Osteoblast (primary cell): ENCODE measurements at places on chromosomes 3 and 15. TPM values are rescaled to one million over a fixed set of nuclear protein-coding genes. Genes with fewer than 3 reads are reported as not detected.
A peak's percentile ranks its signal among the peaks of the same experiment; 100 is the strongest.

CHRM5 gene
- under 0.01 TPM in 2 replicates for total RNA-seq

PLSCR5 gene
- not detected in 2 replicates for total RNA-seq

TEX55 gene
- not detected in 2 replicates for total RNA-seq

TRA2B gene
- total RNA-seq: 95.2 and 111 TPM in 2 replicates

DNA sequence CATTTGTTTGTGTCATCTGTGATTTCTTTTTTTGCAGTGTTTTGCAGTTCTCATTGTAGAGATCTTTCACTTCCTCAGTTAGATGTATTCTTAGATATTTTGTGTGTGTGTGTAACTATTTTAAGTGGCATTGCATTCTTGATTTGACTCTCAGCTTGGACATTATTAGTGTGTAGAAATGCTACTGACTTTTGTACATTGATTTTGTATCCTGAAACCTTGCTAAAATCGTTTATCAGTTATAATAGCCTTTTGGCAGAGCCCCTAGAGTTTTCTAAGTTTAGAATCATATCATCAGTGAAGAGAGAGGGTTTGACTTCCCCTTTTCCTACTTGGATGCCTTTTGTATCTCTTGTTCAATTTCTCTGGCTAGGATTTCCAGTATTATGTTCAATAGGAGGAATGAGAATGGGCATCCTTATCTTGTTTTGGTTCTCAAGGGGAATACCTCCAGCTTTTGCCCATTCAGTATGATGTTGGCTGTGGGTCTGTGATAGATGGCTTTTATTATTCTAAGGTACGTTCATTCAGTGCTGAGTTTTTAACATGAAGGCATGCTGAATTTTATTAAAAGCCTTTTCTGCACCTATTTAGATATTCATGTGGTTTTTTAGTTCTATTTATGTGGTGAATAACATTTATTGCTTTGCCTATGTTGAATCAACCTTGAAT, 211.7 kb downstream of the MBNL1 start:
- no peak for DNase-seq
- H3K36me3 ChIP-seq: no peaks in the 10 kb centered on the region
- H3K27me3 ChIP-seq: no peaks in the 10 kb centered on the region

- H3K36me3 ChIP-seq: no peaks in the 10 kb centered on the region
- no peak overlapping the region for H3K27ac ChIP-seq
- H3K4me1 ChIP-seq: no peaks in the 10 kb centered on the region
- no peak for DNase-seq
Observed at GRCh38 chr15:65192016-65192415, 6.9 kb upstream of the CLPX start.

DNA sequence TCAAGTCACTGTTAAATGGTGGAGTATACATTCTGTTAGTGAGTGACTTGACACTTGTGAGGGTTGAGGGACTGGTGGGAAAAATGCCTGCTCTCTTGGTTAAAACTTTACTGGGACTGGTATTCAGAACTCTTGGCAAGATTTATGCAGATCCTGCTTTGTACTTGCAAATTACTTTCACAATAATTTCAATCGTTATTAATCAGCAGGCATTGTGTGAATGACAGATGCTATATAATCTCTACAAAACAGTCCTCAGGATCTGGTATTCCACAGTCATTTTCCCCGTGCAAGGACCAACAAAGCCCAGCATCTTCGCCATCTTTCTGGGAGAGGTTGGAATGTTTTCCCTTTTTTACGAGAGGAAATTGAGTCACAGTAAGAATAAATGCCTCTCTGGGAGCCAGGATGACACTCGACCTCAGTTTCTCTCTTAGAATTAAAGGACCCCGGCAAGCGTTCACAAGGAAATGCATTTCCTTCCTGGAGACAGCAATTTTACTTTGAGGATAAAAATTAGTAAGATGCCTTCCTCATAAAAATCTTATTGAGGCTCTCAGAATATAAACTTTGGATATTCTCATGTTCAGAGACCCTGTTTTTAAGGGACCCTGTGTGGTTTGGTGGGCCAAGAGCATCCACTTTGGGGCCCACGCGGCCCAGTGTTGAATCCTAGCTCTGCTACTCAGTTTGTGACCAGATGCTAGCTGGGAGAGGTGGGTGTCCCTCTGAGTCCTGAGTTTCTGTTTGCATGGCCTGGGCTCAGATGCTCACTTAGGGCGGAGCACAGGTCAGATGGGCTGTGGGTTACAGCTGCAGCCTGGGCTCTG, 45.3 kb upstream of the PLCL2 start:
- H3K4me3 ChIP-seq: no peak overlapping the region
- H3K36me3 ChIP-seq: no peaks in the 10 kb centered on the region
- no peaks in the 10 kb centered on the region for H3K4me1 ChIP-seq
- DNase-seq: no peak
- no peaks in the 10 kb centered on the region for H3K27me3 ChIP-seq

- no peaks in the 10 kb centered on the region for H3K27me3 ChIP-seq
- H3K36me3 ChIP-seq: peaks cover 20% of the 10 kb centered on the region
- H3K4me3 ChIP-seq: peak overlapping the region; percentile 84
- peaks cover 12% of the 10 kb centered on the region for H3K4me1 ChIP-seq
- peak overlapping the region; percentile 71 for H3K27ac ChIP-seq
Observed at GRCh38 chr15:23038726-23039142, 635 bp downstream of the TUBGCP5 start.

DNA sequence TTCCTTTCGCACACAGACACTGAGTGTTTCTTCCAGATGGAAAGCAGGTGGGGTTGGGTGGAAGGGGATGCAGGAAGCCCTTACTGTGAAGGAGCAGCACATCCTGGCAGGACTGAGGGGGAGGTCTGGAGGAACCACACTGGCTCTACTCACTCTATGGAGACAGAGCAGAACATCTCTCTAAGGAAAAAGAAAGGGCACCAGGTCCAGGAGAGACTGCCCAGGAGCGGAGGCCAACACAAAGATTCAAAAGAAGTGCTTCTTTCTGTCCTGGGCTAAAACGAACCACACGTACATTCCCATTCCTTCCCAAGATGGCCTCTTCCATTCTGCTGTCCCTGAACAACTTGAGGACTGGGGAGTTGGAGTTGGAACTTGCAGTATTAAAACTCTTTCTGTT, 13.8 kb upstream of the VIPR1 start:
- no peaks in the 10 kb centered on the region for H3K36me3 ChIP-seq
- H3K4me3 ChIP-seq: no peak overlapping the region
- no peaks in the 10 kb centered on the region for H3K27me3 ChIP-seq
- H3K27ac ChIP-seq: no peak overlapping the region

GRCh38 chr15:38707802-38708671, 143.4 kb upstream of the RASGRP1 start:
- no peaks in the 10 kb centered on the region for H3K27me3 ChIP-seq
- no peak overlapping the region for H3K4me3 ChIP-seq
- H3K27ac ChIP-seq: peak overlapping the region; percentile 62

DNA sequence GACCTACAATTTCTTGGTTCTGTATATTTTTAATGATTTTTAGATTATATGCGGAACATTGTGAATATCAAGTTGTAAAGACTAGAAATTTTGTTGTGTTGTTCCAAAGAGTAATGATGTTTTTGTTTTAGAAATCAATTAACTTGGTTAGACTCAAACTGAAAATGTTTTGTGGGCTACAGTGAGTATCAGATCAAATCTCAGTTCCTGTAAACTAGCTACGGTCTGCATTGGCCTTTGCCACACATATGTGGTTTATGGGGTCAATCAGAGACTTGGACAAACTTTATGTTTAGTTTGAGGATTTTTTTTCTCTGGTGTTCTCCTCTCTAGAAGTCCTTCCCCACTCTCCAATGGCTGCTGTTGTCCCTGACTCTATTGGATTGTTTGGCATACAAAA, 308.0 kb upstream of the THRB start:
- no peak for DNase-seq
- H3K27me3 ChIP-seq: no peaks in the 10 kb centered on the region
- no peaks in the 10 kb centered on the region for H3K4me1 ChIP-seq
- no peaks in the 10 kb centered on the region for H3K36me3 ChIP-seq
- H3K27ac ChIP-seq: no peak overlapping the region

DNA sequence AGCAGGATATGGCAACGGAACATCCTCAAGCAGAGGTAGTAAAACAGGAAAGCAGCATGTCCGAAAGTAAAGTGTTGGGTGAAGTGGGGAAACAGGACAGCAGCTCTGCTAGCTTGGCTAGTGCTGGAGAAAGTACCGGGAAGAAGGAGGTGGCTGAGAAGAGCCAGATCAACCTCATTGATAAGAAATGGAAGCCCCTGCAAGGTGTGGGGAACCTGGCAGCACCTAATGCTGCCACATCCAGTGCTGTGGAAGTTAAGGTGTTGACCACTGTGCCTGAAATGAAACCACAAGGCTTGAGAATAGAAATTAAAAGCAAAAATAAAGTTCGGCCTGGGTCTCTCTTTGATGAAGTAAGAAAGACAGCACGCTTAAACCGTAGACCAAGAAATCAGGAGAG, 14.3 kb upstream of the ZBTB47 start:
- no peak overlapping the region for H3K4me3 ChIP-seq
- H3K27ac ChIP-seq: peak overlapping the region; percentile 9
- H3K36me3 ChIP-seq: peaks cover 95% of the 10 kb centered on the region

GRCh38 chr3:182999767-183000166, 19.4 kb upstream of the DCUN1D1 start:
- no peak for DNase-seq
- no peaks in the 10 kb centered on the region for H3K36me3 ChIP-seq
- no peak overlapping the region for H3K4me3 ChIP-seq
- H3K4me1 ChIP-seq: no peaks in the 10 kb centered on the region
- H3K27ac ChIP-seq: no peak overlapping the region

DNA sequence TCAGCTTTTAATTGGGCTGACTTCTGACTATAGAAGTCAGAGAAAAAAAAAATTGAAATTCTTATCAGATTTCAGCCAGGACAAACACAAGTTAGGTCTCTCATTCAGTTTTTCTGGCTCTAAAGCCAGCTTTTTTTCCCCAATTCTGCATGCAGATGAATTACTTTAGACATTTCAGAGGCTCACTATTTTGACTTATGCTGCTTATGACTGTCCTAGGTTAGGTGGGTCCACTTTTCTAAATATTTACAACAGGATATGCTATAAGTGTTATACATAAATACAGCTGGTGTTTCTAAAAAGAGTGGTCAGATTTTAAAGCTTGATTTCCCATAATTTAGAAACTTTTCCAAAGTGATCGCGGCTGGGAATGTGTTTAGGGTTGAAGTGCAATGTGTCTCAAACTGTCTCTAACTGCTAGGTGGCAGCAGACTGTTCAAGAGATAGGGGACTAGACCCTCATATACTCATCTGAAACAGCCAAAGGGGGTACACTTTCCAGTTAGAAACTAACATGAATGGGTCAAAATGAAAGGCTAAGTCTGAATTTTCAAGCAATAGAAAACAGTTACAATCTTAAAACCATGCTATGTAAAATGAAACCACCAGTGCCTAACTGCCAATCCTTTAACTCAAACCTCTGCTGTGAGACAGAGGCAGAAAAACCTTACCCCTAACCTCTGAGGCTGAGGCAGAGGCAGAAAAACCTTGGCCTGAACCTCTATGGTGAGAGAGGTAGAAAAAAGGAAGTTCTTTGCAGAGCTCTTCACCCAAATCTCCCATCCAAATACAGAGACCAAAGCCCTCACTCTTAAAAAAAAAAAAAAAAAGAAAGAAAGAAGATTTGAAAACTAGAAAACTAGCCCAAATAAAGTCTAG, 596.0 kb downstream of the NTRK3 start:
- no peaks in the 10 kb centered on the region for H3K36me3 ChIP-seq
- H3K4me1 ChIP-seq: no peaks in the 10 kb centered on the region
- H3K27ac ChIP-seq: no peak overlapping the region
- DNase-seq: no peak
- H3K4me3 ChIP-seq: no peak overlapping the region
- no peaks in the 10 kb centered on the region for H3K27me3 ChIP-seq

DNA sequence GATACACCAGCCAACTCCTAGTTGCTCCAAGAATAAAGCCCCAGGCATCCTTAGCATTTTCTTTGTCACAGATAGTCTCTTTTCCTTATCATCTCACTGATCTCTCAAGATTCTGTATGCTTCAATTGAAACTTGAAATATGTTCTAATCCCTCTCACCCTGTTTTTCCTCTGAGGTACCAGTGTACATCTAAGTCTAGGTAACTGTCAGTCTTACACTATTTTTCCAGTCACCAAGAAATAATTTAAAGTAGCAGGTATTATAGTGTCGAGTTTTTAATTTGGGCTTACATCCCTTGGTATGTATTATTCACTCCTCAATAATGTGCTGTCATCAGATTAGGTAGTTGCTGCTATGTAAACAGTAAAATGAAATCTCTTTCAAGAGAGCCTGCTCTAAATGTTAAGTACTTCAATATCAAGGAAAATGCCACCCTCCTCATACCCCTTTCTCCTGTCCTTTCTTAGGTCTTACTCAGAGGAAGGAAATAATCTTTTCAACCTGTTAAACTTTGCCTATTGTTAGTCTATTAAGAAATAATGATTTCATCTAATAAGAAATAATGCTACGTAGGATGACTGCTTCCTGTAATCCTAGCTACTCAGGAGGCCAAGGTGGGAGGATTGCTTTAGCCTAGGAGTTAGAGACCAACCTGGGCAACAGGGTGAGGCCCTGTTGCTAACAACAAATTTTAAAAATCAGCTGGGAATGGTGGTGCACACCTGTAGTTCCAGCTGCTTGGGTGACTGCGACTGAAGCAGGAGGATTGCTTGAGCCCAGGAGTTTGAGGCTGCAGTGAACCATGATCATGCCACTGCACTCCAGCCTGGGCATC, 39.8 kb downstream of the TSC22D2 start:
- H3K27me3 ChIP-seq: no peaks in the 10 kb centered on the region
- H3K36me3 ChIP-seq: no peaks in the 10 kb centered on the region
- H3K4me3 ChIP-seq: no peak overlapping the region
- peaks cover 55% of the 10 kb centered on the region for H3K4me1 ChIP-seq

- no peak for DNase-seq
- peaks cover 5% of the 10 kb centered on the region for H3K4me1 ChIP-seq
- H3K36me3 ChIP-seq: no peaks in the 10 kb centered on the region
- no peak overlapping the region for H3K27ac ChIP-seq
- no peaks in the 10 kb centered on the region for H3K27me3 ChIP-seq
Observed at GRCh38 chr15:52185151-52185561, 6.0 kb downstream of the GNB5 start.
